ENCODE measurements at places on chromosomes 3 and 15.

DNA sequence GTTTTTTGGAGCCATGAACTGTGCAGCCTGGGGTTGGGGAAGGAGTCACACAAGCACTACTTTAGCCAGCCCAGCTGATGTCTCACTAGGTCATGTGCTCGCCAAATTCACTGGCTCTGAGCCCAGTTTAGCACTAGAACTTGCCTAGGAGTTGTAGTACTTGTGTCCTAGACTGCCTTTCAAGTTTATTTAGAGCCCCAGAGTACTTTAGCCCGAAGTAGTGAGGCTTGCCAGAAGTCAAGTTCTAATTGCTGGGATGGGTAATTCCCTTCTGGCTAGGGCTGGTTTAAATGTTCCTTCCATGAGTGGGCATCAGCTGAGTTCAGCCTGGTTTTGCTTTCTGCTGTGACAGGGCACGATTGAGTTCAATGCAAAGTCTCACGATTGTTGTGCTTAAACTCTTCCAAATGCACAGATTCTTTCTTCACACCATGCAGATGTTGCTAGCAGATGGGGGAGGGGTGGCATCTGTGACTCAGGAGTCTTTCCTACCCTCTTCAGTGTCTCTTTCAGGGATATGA lies 228.2 kb upstream of the ZPLD1 start:
- DNase-seq, result no peak

- DNase-seq, result no peak
Measured at GRCh38 chr3:40208251-40208650, 101.3 kb upstream of the EIF1B start.

DNA sequence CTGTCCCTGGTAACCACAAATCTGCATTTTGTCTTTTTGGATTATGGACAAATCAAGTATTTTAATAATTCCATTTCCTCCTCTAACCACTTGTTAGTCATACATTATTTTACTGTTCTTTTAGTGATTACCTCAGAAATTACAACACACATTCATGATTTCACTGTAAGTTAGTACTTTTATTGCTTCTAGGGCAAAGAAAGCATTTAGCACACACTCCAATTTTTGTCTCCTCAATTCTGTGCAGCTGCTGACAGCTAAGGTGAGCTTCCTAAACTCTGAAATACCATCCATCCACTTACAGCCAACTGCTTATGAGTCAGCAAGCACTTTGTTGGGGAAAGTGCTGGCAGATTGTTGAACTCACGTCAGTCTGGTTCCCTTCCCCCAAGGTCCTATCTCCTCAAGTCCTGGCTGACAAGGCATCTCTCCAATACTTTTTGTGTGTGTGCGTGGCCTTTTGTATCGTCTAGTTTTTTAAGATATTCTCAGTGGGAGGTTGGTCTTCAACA lies 49.4 kb upstream of the TNFAIP8L3 start:
- no peak for DNase-seq

- no peak for DNase-seq
Measured at GRCh38 chr3:66441129-66441528, 59.7 kb downstream of the LRIG1 start.

- DNase-seq, result no peak
Measured at GRCh38 chr3:72903004-72903403, 15.2 kb downstream of the GXYLT2 start.

- DNase-seq, result no peak
Measured at GRCh38 chr3:82509106-82509842, 747.8 kb upstream of the GBE1 start.

Data from activated CD4-positive, alpha-beta T cell treated with anti-CD3 and anti-CD28 coated beads, Interleukin-2, amount 50 U/mL, for 48 hours (primary cell).